Activated CD4-positive, alpha-beta memory T cell treated with anti-CD3 and anti-CD28 coated beads, Interleukin-2, amount 10 ng/mL, durations not matched to agents 7 days and 5 days (primary cell): ENCODE measurements at places on chromosomes 4 and X. TPM values are rescaled to one million over a fixed set of nuclear protein-coding genes. Genes with fewer than 3 reads are reported as not detected.

Gene PABPC5
- total RNA-seq: not detected

Gene VGLL1
- not detected for total RNA-seq

Gene DUSP9
- total RNA-seq: not detected

Gene ASB12
- total RNA-seq: 0.38 TPM

Gene GPR173
- total RNA-seq: not detected

Gene TGIF2LX
- total RNA-seq: not detected

Gene TCEAL8
- 42.6 TPM for total RNA-seq

Gene MTM1
- total RNA-seq: 36.5 TPM

Gene CSAG3
- total RNA-seq: not detected

Gene SMIM31
- not detected for total RNA-seq

Gene FOXR2
- total RNA-seq: not detected

Gene CXCL3
- total RNA-seq: not detected

Gene PAGE3
- total RNA-seq: not detected

Gene MAP9
- 2.7 TPM for total RNA-seq
